ENCODE measurements at places on chromosomes 12 and 14. TPM values are rescaled to one million over a fixed set of nuclear protein-coding genes. Genes with fewer than 3 reads are reported as not detected.

Gene POTEM
- not detected for total RNA-seq

Gene ANO4
- total RNA-seq, result not detected

Gene KSR2
- not detected for total RNA-seq

Gene TSPAN19
- total RNA-seq, result not detected

Gene CLEC6A
- total RNA-seq, result not detected

Gene TMEM119
- total RNA-seq, result 0.77 TPM

Gene TBX5
- not detected for total RNA-seq

Gene EXOC3L4
- total RNA-seq, result not detected

Gene ANG
- total RNA-seq, result 0.70 TPM

Gene KLHL33
- 0.57 TPM for total RNA-seq

Gene MANSC4
- not detected for total RNA-seq

Gene TMTC1
- not detected for total RNA-seq

Gene ENDOU
- total RNA-seq, result not detected

DNA sequence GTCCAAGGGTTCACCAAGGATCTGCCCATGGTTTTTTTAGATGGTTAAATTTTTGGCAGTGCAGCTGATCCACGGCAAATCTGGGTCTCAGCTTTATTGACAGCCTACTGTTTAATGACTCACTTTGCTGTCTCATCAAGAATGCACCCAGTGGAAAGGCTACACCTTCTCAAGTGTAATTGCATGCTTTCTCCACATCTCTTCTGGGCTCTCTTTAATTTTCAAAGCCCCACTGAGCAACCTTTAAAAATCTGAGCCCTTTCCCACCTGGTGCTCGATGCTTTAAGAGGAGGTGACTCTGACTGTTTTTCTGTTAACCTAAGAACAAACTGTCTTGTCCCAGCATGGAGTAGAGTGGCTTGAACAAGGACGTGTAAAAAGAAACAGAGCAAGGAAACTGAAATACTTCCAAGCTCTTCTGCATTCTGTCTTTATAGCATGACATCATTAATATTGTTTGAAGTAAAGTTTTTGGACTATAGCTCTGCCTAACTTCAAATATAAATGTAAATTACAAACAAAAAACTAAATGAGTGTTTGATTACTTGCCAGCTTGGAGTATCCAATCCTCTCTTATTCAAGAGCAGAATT lies 214.2 kb upstream of the KRR1 start:
- H3K4me1 ChIP-seq, result peaks cover 12% of the 10 kb centered on the region
- H3K27me3 ChIP-seq, result no peaks in the 10 kb centered on the region
- H3K36me3 ChIP-seq, result no peaks in the 10 kb centered on the region
- DNase-seq, result no peak
- H3K27ac ChIP-seq, result no peak overlapping the region

GRCh38 chr12:48187916-48188695 lies 4.7 kb downstream of the CCDC184 start:
- no peaks in the 10 kb centered on the region for H3K36me3 ChIP-seq
- peaks cover 8% of the 10 kb centered on the region for H3K4me1 ChIP-seq
- no peak for DNase-seq

GRCh38 chr12:95396849-95397468 lies 77.0 kb upstream of the METAP2 start:
- peaks cover 18% of the 10 kb centered on the region for H3K27me3 ChIP-seq
- DNase-seq, result no peak
- no peak overlapping the region for H3K4me3 ChIP-seq
- no peak overlapping the region for H3K27ac ChIP-seq
- H3K36me3 ChIP-seq, result no peaks in the 10 kb centered on the region

- DNase-seq, result no peak
- no peak overlapping the region for H3K4me3 ChIP-seq
- no peak overlapping the region for H3K27ac ChIP-seq
- H3K36me3 ChIP-seq, result peaks cover 10% of the 10 kb centered on the region
- H3K27me3 ChIP-seq, result peaks cover 15% of the 10 kb centered on the region
These were observed 6.8 kb downstream of the TESC start for GRCh38 chr12:117092511-117092780.

DNA sequence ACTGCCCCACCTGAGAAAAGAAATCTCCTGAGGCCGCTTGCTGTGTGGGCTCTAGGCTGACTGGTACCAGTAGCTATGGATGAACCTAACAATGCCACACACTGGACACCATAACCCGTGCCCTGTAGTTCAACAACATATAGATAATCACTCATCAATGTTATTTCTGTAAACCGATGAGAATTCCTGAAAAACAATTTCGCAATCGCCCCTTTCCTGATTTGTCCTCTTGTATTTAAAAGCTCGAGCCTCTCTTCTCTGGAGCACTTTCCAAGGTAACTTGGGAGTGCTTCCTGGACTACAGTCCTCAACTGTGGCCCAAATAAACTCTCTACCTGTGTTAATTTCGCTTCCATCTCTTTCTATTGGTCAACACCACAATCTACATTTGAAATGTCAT lies 26.1 kb upstream of the PPP2R5C start:
- H3K27ac ChIP-seq, result peak overlapping the region; percentile 50
- peaks cover 44% of the 10 kb centered on the region for H3K4me1 ChIP-seq

DNA sequence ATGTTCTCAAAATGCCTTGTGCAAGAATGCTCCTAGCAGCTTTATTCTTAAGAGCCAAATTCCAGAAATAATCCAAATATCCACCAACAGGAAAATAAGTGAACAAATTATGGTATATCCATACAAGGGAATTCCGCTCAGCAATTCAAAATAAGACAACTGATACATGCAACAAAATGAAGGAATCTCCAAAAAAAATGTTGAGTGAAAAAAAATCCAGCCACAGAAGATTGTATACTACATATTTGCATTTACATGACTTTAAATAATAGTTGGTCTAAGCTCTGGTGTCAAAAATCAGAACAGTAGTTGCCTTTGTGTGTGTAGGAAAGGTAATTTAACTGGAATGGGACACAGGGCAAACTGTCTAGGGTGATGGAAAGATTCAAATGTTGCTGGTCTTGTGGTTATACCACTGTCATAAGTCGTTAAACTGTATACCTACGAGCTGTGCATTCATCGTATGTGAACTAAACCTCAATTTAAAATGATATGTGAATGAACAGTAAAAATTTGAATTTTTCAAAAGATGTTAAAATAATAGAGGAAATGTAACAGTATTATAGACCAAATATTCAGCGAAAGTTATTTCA lies 3.2 kb downstream of the CD69 start:
- no peak for DNase-seq
- peak overlapping the region; percentile 99 for H3K4me3 ChIP-seq
- H3K27ac ChIP-seq, result peak overlapping the region; percentile 100
- peaks cover 27% of the 10 kb centered on the region for H3K36me3 ChIP-seq
- H3K27me3 ChIP-seq, result no peaks in the 10 kb centered on the region

DNA sequence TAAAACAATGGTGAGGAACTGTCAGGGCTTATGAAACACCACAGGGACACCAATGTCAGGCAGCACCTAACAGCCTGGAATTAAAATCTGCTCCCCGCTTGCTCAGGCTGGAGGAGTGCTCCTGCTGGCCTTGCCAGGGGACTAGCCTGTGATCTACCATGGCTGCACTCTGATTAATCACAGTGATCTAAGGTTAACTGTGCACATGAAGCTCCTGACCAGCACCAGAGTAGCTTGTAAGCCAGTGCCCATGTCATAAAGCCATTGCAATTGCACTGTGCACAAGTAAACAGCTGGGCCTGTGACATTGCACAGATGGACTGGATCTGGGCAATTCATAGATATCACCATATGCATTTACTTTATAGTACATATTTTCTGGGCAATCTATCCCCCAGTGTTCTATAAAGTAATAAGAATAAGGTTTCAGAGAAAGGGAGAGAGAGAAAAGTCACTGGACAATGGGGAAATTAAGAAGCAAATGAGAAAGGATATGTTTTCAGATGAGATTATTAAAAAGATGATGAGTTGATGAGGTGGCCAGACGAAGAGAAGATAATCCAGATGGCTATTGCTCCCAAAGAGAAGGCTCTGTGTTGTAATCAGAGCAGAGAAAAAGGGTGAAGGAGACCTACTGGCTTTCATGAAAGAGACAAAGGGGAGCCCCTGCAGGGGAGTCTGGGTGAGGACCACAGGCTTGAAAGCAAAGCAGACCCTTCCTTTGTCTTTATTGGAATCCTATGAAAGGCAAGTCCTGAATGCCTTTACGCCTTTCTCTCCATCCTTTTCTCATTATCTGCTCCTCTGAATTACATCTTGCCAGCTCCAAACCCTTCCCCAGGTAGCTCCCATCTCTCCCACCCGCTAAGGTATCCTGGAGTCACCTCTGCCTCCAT lies 145.8 kb downstream of the SLC38A6 start:
- no peaks in the 10 kb centered on the region for H3K36me3 ChIP-seq
- H3K27ac ChIP-seq, result no peak overlapping the region
- H3K27me3 ChIP-seq, result peaks cover 12% of the 10 kb centered on the region
- no peaks in the 10 kb centered on the region for H3K4me1 ChIP-seq
- no peak overlapping the region for H3K4me3 ChIP-seq

- no peaks in the 10 kb centered on the region for H3K27me3 ChIP-seq
- H3K36me3 ChIP-seq, result peaks cover 11% of the 10 kb centered on the region
- no peak for DNase-seq
- H3K4me3 ChIP-seq, result no peak overlapping the region
- H3K27ac ChIP-seq, result no peak overlapping the region
These were observed 47.3 kb downstream of the RPS29 start for GRCh38 chr14:49538852-49539251.

- DNase-seq, result peak; percentile 6
- no peaks in the 10 kb centered on the region for H3K36me3 ChIP-seq
- no peak overlapping the region for H3K4me3 ChIP-seq
- H3K27ac ChIP-seq, result no peak overlapping the region
- peaks cover 21% of the 10 kb centered on the region for H3K27me3 ChIP-seq
- H3K4me1 ChIP-seq, result no peaks in the 10 kb centered on the region
These were observed 43.0 kb upstream of the TSPAN9 start for GRCh38 chr12:3034067-3034750.

DNA sequence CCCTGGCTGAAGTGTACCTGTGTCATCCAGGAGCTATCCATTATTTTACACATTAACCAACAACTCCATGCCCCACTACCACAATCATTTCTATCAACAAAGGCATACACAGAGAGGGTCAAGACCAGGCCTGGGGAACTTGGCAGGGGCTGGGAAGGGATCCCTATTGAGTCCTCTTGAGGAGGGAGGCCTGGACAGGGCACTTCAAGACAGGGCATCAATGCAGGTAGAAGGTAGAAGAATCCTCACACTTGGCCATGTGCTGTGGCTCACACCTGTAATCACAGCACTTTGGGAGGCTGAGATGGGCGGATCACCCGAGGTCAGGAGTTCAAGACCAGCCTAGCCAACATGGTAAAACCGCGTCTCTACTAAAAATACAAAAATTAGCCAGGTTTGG lies 13.4 kb upstream of the ANKRD33 start:
- DNase-seq, result no peak
- H3K27me3 ChIP-seq, result peaks cover 15% of the 10 kb centered on the region
- no peak overlapping the region for H3K4me3 ChIP-seq

DNA sequence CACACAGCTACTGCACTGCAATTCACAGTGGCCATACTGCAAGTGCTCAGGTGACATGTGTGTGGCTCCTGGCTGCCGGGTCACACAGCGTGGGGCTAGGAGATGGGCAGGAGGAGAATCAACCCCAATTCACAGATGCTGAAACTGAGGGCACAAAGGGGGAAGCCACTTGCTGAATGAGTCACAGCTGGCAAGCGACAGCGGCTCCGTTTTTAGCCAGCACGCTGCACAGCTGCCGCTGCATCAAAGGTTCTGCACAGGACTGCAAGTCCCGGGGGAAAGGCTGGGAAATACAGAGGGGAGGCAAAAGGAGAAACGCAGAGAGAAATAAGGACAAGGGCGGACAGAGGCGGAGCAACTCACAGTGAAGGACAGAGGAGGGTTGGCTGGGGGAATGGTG lies 57.9 kb downstream of the KDM2B start:
- no peak overlapping the region for H3K27ac ChIP-seq
- H3K36me3 ChIP-seq, result no peaks in the 10 kb centered on the region
- DNase-seq, result no peak
- H3K4me1 ChIP-seq, result peaks cover 3% of the 10 kb centered on the region
- H3K4me3 ChIP-seq, result no peak overlapping the region

- H3K27me3 ChIP-seq, result no peaks in the 10 kb centered on the region
- no peaks in the 10 kb centered on the region for H3K36me3 ChIP-seq
- no peak for DNase-seq
- no peaks in the 10 kb centered on the region for H3K4me1 ChIP-seq
- H3K4me3 ChIP-seq, result no peak overlapping the region
These were observed 15.2 kb downstream of the GUCY2C start for GRCh38 chr12:14681190-14681589.

- H3K36me3 ChIP-seq, result peaks cover 4% of the 10 kb centered on the region
- H3K4me3 ChIP-seq, result no peak overlapping the region
- peaks cover 8% of the 10 kb centered on the region for H3K4me1 ChIP-seq
- no peak for DNase-seq
- no peaks in the 10 kb centered on the region for H3K27me3 ChIP-seq
These were observed 14.2 kb downstream of the FAM161B start for GRCh38 chr14:73935666-73936065.

- no peak for DNase-seq
- peaks cover 5% of the 10 kb centered on the region for H3K27me3 ChIP-seq
- no peaks in the 10 kb centered on the region for H3K36me3 ChIP-seq
- no peak overlapping the region for H3K4me3 ChIP-seq
- H3K27ac ChIP-seq, result no peak overlapping the region
These were observed 362.0 kb downstream of the ETNK1 start for GRCh38 chr12:22986997-22987396.

DNA sequence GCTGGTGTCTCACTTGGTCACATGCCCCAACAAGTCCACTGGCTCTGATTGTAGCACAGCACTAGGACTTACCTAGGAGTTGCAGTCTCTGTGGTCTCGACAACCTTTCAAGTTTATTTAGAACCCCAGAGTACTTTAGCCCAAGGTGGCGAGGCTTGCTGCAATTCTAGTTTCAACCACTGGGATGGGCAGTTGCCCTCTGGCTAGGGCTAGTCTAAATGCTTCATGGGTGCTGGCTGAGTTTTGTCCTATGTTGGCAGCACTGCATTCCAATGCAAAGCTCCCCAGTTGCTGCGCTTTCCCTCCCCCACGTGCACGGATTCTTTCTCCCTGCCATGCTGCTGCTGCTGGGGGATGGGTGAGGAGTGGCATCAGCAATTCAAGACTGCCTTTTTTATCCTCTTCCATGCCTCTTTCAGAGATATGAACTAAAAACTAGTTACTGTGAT lies 207.9 kb downstream of the SYNE2 start:
- no peak overlapping the region for H3K4me3 ChIP-seq
- no peaks in the 10 kb centered on the region for H3K27me3 ChIP-seq
- no peaks in the 10 kb centered on the region for H3K36me3 ChIP-seq

GRCh38 chr14:58296726-58297125 lies 1.6 kb upstream of the ARID4A start:
- no peaks in the 10 kb centered on the region for H3K36me3 ChIP-seq
- H3K27ac ChIP-seq, result no peak overlapping the region
- no peak for DNase-seq
- H3K4me1 ChIP-seq, result peaks cover 66% of the 10 kb centered on the region
- H3K4me3 ChIP-seq, result no peak overlapping the region
- H3K27me3 ChIP-seq, result no peaks in the 10 kb centered on the region

DNA sequence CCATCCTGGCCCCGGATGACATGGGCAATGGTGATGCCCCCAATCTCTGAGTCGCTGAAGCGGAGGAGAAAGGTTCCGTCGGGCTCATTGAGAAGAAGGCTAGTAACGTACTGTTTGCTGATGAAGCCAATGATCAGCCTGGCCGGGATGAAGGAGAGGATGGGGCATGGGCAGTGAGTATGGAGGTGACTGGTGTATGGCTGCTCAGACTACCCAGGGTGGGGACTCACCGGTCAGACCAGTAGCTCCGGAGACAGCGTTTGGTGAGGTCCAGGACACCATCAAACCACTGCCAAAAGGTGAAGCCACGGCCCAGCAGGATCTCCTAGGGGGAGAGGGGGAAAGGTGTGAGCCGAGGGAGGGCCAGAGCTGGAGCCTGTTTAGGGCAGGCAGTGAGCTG lies 10.9 kb downstream of the NAB2 start:
- H3K4me1 ChIP-seq, result peaks cover 9% of the 10 kb centered on the region
- no peaks in the 10 kb centered on the region for H3K27me3 ChIP-seq
- H3K4me3 ChIP-seq, result no peak overlapping the region

Measured in naive thymus-derived CD8-positive, alpha-beta T cell (primary cell).